Foreskin keratinocyte (primary cell): ENCODE measurements at places on chromosomes 3 and 15.

GRCh38 chr3:31241533-31241932 is 291.2 kb upstream of the STT3B start:
- no peak for DNase-seq

GRCh38 chr15:49813625-49814024 is 192.8 kb downstream of the DTWD1 start:
- DNase-seq, result no peak

DNA sequence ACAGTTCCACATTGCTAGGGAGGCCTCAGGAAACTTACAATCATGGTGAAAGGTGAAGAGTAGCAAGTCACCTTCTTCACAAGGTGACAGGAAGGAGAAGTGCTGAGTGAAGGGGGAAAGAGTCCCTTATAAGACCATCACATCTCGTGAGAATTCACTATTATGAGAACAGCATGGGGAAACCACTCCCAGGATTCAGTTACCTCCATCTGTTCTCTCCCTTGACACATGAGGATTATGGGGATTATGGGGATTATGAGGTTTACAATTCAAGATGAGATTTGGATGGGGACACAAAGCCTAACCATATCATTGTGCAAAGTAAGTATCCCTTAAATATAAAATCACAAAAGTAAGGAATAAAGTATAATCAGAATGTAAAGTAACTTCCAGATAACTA is 375.9 kb upstream of the NAALADL2 start:
- DNase-seq, result no peak

DNA sequence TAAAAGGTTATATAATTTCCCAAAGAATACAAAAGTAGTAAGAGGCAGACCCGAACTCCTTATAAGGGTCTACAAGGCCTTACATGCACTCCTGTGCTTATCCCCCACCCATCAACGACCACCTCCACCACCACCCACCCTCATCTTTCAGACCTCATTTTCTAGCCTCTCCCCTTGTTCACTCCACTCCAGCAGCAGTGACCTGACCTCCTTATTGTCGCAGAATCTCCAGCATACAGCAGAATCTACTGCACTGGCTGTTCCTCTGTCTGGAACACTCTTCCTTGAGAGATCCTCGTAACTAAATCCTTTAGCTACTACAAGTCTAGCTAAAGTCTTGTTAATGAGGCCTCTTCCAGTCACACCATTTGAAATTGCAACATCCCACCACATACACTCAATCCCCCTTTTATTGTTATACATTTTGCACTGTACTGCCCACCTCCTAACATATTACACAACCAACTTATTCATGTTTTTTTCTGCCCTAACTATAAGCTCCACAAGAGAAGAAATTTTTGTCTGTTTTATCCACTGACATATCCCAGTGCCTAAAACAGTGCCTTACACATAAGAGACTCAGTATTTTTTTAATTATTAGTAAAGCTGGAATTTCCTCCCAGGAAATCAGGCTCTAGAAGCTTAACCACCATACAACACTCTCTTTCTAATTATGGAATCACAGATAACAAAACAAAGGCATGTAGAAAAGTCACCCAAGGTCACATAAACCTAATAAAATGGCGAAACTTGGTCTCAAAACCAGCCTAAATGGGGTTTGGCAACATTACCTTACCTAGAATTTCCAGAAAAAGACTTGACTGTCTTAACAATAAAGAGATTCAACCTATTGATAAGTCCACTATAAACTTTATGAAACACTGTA is 40.2 kb downstream of the ZNF148 start:
- DNase-seq, result no peak

GRCh38 chr3:128383316-128384235 is 83.1 kb downstream of the DNAJB8 start:
- DNase-seq, result peak; percentile 66

GRCh38 chr3:156299569-156299968 is 179.2 kb downstream of the KCNAB1 start:
- no peak for DNase-seq

DNA sequence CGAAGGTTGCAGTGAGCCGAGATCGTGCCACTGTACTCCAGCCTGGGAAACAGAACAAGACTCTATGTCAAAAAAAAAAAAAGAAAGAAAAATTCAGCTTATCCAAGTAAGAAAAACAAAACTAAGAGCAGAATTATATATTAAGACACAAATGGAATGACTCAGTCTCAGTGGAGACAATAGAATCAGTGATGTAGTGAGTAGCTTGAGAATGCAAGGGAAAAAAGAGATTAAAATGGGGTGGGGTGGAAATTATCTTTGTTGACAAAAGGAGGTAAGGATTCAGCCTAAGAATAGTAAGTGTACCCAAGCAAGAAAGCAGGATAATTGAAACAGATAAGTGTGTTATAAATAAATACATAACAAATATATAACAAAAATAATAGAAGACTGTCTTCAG is 70.7 kb downstream of the BLM start:
- no peak for DNase-seq

DNA sequence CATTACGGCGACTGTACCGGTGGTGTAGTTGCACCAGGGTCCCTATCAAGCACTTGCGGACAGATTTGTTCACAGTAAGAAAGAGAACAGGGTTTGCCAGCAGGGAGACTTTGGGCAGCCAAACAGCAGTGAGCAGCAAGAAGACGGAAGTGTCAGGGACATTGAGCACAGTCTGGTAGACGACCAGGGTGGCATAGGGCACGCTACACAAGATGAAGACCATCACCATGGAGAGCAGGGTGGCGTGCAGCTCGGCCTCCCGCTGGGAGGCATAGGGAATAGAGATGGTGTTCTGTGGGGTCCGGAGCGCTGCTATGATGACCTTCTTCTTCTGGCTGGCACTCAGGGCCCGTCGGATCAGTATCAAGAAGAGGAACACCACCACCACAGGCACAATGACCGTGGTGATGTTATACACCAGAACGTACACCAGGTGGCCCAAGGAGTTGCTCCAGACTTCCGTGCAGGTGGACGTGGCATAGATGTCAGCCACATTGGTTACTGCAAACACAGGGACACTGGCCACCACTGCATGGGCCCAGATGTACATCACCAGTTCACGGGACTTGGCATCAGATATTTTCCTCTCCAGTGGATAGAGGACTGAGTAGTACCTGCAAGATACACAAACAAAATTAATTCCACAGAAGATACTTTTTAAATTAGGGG is 19.1 kb upstream of the FSIP1 start:
- no peak for DNase-seq

- DNase-seq, result peak; percentile 50
These were observed 101.2 kb downstream of the NFKBIZ start for GRCh38 chr3:101950510-101950909.

DNA sequence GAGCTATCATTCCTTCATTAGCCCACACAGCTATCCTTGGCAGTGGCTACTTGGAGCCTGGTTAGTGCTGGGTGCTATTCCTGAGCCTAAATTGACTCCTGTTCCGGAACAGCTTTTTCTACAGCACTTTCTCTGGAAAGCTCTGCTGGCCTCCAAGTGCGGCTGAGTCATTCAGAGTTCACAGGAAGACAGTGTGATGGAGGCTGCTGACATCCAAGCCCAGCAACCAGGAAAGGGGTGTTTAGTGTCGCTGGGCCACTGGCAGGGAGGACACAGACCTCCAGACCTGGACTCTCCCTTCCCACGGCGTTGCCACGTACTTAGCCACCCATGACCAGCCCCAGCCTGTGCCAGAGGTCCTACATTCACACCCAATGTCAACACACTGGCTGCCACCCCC is 28.7 kb downstream of the CACNA2D2 start:
- no peak for DNase-seq

DNA sequence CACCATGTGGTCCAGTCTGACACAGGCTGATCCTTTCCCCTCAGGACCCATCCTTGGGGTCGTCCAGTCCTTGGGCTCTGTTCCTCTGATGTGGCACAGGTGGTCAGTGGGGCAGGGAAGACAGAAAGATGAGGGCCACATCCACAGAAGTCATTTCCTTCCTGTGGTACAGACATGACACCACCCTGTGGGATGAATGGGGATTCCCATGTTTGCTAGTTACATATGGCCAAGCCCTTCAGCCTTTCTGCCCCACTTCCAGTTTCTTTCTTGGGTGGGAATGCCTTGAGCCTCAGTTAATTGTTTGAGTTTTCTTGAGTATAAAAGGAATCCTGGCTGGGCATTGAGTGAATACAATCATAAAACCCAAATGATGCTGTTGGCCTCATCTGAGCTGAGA is 284.7 kb upstream of the CTDSPL start:
- DNase-seq, result no peak

DNA sequence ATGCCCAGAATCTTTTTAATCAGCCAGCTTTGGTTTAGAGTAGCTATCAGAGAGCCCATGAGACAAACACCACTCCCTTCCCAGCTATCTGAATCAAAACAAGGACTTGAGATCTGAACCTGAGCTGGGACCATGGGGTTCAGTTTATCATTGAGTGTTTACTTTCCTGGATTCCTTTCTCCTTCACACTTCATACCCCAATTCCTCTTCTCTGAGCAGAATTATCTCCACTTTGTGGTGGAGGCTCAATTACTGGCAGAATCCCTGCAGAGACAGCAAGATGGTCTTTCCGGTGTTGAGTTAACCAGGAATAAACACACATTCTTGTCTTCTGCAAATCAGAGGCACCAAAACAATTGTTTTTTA is 102.4 kb downstream of the RPL22L1 start:
- no peak for DNase-seq

DNA sequence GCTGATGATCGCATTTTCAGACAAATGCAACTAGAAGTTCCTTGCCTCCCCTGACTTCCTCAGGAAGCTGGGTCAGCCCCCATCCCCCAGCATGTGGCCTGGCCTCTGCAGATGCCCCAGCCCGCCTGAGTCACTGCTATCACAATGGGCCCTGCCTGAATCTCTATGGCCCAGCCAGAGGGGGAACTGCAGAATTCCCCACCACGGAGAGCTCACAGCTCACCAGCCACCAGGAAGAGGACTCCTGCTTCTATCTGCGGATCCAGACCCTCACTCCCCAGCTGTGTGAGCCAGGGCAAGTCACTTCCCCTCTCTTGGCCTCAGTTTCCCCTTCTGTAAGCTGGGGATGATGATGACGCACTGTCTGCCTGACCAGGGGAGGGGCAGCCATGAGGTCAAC is 6.9 kb downstream of the PLXND1 start:
- DNase-seq, result no peak

DNA sequence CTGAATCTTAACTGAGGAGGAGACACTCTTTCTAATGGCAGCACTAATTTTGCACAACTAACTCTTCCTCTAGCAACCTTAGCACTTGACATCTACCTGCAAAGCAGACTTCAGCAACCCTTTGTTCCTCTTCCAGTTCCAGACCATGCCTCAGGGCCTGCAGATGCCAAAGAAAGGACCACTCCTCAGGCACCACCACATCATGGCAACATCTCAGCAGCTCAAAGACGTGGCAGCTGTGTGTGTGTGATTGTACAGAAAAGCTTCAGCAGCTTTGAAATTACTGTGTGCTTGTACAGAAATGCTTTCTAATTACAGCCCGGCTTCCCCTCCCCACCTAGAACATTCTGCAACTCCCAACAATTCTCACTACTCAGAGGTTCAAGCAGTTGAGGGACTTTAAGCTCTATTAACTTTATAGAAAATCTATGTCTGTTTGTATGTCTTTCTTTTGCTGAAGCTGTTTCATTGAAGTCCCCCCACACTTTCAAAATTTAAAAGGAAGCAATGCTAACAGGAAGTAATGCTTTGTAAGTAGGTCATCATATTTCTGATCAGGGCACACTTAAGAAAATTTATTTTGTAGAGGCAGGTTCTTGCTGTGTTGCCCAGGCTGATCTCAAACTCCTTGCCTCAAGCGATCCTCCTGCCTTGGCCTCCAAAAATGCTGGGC is 115.2 kb downstream of the CD47 start:
- DNase-seq, result no peak

- DNase-seq, result no peak
These were observed 9.9 kb downstream of the FYCO1 start for GRCh38 chr3:45985532-45986302.

- no peak for DNase-seq
These were observed 46.6 kb downstream of the FBLN2 start for GRCh38 chr3:13595485-13595884.

DNA sequence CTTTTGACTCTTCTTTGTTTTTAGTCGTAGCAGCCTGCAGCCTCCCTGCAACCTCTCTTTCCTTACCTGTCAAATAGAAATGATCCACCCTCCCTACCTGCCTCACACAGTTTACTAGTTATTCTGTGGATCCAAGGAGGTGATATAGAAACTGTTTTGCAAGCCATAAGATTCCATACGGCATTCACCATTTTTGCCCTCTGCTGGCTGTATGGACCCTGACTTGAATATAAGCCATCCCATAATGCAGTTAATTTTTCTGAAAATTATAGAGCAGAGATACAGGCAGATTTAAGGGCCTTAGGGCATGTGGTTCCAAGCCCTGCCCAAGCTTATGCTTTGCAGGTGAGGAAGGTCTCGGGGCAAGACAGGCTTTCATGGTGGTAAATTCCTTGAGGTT is 63.8 kb downstream of the CPN2 start:
- DNase-seq, result no peak

DNA sequence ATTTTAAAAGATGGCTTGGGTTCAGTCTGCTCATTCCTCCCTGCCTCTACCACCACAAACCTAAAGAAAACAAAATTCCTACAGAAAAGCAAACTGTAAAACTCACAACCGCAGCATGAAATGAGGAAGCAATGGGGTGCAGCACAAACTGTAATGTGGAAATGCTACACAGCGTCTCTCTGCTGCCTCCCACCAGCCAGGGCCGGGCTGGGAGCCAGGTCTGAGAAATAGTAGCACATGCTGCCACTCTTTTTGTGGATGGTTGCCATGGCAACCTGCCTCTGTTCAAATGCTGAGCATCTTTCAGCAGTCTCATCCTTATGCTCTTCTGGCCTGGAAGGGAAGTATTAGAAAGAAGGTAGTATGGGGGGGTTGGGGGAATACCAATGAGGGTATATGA is 55.4 kb downstream of the EOMES start:
- DNase-seq, result no peak

DNA sequence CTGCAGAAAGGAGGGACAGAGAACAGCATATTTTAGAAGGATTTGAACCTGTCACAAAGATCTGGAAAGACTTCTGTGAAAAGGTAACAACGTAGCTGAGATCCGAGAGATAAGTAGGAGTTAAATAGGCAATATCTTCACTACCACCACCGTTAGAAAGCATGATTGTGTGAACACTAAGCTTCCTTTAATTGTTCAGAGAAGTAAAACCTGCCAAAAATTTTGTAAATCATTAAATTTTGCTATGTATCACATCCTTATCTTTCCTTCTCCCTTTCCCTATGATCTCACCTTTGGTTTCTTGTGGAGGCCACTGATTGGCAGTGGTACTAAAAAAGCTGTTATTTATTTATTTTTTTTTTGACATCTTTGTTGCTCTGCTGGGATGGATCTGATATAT is 346.9 kb downstream of the NLGN1 start:
- DNase-seq, result no peak
